ENCODE measurements at places on chromosomes 4 and X.

DNA sequence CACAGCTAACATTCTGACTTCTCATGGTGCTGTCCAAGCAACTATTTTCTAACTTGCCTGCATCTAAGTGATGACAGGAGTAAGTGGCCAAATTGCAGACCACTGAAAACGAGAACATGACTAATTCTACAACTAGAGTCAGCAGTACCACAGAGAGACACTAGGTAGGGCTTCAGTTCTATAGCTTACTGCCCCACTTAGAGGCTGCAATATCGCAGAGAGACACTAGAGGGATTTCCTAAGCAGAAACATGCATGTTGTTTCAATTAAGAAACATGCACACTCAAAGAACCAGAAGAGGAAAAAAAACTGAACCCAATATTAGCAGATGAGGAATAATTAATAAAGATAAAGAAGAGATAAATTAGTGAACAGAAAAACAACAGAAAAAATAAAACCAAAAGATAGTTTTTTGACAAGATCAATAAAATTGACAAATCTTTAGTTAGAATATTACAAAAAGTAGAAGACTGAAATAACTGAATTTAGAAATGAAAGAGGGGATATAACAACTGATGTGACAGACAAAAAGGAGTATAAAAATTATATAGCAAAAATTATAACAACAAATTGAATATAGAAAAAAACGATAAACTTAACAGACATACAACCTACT, 100.8 kb downstream of the SPIN4 start:
- DNase-seq: no peak

GRCh38 chrX:41022566-41022965, 62.7 kb upstream of the USP9X start:
- DNase-seq: no peak

DNA sequence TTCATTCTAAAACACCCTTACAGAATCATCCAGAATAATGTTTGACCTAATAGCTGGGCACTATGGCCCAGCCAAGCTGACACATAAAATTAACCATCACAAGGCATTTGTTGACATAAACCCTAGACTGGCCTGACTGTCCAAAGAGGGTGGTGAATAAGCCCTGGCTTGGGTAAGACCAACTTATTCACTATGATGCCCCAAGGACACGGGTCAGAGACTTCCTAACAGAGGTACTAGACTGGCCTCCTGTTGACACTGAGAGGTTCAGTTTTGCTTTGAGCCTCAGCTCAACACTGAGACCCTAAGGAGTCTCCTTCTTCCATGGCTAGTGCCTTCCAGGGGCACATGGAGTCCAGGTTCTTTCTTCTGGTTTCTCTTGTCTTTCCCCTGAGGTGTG, 21.3 kb downstream of the FGF2 start:
- no peak for DNase-seq

GRCh38 chrX:13742397-13743176, 8.0 kb downstream of the OFD1 start:
- DNase-seq: no peak

- no peak for DNase-seq
These were observed 118.6 kb downstream of the CCSER1 start for GRCh38 chr4:90245837-90246236.

DNA sequence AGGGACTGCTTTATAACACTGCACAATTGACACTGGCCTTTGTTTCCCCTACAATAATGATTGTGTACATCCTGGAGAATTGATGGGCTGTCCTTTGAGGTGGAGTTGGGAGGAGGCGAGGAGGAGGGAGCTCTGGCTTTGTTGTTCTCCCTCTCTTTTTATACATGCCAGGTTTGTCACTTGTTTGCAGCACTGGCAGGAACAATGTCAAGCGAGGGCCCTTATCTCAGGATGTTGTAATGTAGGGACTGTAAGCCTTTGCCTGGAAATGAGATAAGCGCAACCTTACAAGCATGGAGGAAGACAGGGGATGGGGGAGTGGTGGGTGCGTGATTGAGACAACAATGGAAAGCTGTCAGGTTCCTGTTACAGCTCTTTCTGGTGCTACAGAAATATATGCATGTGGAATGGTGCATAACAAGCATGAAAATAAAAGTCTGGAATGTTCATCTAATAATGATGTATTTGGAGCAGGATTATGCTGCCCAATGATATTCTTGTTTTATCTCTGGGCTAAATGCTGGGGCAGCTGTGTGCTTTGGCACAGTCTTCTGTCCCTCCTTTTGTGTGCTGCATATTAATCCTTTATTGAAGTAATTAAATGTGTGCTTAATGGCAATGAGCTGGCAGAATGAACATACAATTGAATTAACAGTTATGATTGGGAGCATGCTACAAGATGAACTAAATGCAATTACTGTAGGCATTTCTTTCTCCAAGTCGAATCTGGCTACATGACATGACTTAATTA, 294.4 kb downstream of the GPAT3 start:
- DNase-seq: no peak

DNA sequence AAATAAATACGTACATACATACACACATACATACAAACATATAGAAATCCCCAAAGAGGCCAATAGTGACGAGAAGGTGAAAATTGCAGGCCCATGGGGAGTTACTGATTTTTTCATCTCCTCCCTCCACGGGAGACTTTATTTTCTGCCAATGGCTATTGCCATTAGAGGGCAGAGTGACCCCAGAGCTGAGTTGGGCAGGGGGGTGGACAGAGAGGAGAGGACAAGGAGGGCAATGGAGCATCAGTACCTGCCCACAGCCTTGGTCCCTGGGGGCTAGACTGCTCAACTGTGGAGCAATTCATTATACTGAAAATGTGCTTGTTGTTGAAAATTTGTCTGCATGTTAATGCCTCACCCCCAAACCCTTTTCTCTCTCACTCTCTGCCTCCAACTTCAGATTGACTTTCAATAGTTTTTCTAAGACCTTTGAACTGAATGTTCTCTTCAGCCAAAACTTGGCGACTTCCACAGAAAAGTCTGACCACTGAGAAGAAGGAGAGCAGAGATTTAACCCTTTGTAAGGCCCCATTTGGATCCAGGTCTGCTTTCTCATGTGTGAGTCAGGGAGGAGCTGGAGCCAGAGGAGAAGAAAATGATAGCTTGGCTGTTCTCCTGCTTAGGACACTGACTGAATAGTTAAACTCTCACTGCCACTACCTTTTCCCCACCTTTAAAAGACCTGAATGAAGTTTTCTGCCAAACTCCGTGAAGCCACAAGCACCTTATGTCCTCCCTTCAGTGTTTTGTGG, 180.7 kb downstream of the AR start:
- DNase-seq: no peak

GRCh38 chrX:45711231-45711630, 510.6 kb upstream of the DIPK2B start:
- no peak for DNase-seq

DNA sequence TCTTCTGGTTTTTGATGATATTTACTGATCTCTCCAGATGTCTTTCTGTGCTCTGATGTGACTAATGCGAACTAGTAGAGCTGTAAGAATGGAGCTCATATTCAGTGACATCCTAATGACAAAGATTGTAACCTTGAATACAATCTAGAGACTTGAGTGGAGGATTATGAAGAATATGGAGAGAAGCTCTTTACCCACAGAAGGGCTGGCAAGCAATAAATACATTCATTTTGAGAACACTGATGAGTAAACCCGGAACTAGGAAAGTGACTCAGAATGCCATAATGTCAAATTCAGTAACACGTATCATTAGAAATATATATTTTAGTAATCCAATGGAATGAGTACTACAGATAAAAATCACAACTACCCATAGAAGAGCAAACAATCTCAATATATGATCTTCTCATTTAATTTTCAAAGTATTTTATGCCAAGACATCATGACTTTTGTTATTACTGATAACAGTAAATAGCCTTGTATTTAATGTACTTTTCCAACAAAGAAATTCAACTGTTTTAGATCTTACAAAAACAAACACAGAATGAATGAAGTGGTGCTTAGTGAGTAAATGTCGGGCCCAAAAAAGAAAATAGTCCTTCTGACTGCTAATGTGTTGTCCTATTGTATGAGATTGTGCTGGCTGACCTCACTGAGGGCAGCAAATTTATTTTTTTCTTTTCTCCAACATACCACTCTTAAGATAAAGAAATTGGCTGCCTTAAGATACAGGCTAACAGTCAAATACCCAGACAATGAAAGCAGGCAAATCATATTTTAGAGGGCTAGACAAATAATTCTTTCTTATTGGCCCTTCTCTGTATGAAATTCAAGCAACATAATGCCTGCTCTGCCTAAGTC, 49.2 kb upstream of the HDAC8 start:
- DNase-seq: no peak

DNA sequence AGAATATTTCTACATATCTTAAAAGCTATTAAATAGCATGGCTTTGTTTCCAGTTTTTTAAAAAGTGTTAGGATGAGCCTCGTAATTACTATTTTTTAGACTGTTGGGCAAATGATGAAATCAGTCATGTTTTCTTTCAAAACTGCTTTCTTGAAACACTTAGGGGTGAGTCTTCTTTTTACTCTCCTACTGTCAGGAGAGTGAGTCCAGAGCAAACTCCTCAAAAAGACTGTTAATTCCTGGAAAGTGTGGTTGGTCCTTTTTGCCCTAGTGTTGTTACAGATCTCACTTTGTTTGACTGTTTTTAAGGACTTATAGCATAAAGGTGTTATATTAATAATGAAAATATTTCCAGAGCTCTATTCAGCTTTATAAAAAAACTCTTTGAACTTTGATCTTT, 6.3 kb downstream of the GSTCD start:
- no peak for DNase-seq

DNA sequence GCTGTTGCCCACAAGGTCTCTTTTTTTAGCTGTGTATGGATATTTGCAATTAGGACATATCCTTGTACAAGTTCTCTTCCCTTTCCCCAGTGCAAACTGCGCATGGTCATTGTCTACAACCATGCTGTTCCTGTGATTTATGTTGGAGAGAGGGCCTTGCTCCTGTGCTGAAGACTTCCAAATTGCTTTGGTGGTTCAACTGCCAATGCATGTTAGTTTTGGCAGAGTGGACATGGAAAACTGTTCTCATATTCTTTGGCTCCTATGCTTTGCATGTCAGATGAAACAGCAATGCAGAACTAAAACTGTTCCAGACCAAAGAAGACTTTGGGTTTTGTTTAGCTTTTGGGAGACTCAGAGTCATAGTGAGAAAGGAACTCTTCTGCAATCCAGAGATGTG, 148.8 kb upstream of the EDNRA start:
- no peak for DNase-seq

GRCh38 chr4:181061787-181062186, 1181.4 kb upstream of the TENM3 start:
- no peak for DNase-seq

GRCh38 chrX:95435198-95435597, 1249.4 kb upstream of the DIAPH2 start:
- no peak for DNase-seq

DNA sequence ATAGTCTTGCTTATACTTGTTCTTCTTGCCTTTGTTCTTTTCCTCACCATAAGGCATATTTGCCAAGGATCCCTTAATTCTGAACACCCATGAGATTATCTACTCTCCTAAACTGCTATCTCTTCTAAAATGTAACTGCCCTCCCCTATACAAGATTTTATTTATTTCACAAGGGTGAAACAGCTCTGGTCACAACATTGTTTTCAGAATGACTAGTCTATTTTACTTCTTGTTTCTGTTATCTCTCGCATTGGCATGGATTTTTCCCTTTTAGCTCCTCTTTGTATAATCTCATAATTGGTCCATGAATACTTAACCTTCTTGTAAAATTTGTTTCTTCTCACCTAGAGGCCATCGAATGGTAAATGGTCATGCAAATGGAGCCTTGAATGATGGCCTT, 17.2 kb upstream of the COL25A1 start:
- DNase-seq: no peak

- DNase-seq: no peak
These were observed 25.2 kb upstream of the G3BP2 start for GRCh38 chr4:75698162-75698962.

- no peak for DNase-seq
These were observed 8.9 kb downstream of the SNX25 start for GRCh38 chr4:185218312-185218711.

GRCh38 chr4:149292425-149293007, 523.1 kb downstream of the IQCM start:
- DNase-seq: no peak

DNA sequence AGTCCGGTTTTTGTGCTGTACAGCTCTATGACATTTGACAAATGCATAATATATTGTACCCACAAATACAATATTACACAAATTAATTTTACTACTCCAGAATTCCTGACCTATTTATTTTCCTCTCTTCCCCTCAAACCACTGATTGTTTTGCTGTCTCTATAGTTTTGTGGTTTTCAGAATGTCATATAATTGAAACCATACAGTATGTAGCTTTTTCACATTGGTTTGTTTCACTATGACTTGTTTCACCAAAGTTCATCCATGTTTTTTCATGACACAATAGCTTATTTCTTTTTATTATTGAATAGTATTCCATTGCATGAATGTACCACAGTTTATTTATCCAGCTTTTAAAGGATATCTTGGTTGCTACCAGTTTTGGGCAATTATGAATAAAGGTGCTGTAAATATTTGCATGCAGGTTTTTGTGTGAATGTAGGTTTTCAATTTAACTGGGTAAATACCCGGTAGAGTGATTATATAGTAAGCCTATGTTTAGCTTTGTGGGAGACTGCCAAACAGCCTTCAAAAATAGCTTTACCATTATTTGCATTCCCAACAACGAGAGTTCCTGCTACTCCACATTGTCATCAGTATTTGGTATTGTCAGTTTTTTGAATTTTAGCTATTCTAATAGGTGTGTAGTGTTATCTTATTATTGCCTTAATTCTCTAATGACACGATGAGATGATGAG, 25.9 kb downstream of the RNF175 start:
- no peak for DNase-seq

DNA sequence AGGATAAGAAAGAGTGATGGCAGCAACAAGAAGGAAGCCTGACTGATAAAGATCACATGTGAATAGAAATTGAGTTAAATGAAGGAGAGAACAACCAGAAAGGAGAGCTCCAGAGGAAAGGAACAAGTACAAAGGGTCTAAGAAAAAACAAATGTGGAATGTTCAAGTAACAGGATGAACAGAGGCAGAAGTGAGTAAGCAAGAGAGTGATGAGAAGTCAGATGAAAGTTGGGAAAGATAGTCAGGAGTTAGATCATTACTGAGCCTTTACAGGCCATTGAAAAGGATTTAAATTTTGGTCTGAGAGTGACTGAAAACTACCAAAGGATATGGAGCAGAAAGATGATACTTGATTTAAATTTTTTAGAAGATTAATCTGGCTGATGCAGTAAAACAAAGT, 38.1 kb downstream of the NFXL1 start:
- DNase-seq: no peak

- no peak for DNase-seq
These were observed 287.4 kb downstream of the CHIC1 start for GRCh38 chrX:73850124-73851013.

DNA sequence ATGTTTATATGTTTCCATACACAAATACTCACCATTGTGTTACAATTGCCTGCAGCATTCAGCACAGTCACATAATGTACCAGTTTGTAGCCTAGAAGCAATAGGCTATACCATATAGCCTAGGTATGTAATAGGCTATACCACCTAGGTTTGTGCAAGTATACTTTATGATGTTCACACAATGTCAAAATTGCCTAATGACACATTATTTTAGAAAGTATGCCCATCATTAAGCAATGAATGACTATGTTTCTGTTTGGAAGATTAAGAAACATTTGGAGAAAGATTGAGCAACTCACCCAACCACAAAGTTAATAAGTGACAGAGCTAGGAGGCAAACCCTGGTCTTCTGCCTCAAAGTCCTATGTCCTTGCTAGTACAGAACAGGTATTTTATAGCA, 96.8 kb upstream of the GRIA3 start:
- no peak for DNase-seq

- DNase-seq: no peak
These were observed 20.5 kb upstream of the CD40LG start for GRCh38 chrX:136627409-136627808.

- DNase-seq: no peak
These were observed 404.0 kb upstream of the F9 start for GRCh38 chrX:139126493-139126892.

Data from stimulated activated CD8-positive, alpha-beta memory T cell treated with anti-CD3 and anti-CD28 coated beads, Interleukin-7, amount 100 ng/mL, for 24 hours (primary cell).